Activated CD4-positive, alpha-beta T cell treated with anti-CD3 and anti-CD28 coated beads, Interleukin-2, amount 50 U/mL, for 48 hours (primary cell): ENCODE measurements at places on chromosomes 11 and 22.

DNA sequence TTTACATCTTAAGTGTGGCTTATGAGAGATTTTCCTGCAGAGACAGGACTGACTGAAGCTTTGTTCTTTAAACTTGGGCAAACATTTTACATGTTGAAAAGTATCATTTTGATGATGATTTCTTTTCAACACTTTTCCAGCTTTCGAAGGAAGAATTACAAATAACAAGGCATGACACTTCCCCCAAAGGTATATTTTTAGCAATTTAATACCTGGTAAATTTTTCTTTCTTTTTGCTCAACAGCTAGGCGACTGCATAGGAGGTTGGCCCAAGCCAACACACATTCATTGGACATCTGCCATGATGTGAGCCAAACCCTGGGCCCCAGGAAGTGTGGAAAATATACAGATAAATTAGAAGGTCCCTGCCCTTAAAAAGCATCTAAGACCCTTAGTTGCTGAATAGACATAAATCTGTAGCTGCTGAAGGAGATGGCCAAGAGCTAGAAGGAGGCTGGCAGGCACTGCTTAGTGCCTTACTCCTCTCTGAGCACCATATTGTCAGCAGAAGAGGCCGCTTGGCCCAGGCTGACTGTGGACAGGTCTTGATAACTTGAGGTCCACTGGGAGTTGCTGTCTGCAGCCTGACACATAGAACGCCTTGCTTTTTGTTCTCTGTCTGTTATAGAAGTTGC, 53.3 kb upstream of the CD44 start:
- no peak for DNase-seq

GRCh38 chr22:38758276-38758945, 2.6 kb upstream of the SUN2 start:
- peak; percentile 76 for DNase-seq

GRCh38 chr11:26227301-26227746, 104.6 kb upstream of the ANO3 start:
- DNase-seq = no peak

DNA sequence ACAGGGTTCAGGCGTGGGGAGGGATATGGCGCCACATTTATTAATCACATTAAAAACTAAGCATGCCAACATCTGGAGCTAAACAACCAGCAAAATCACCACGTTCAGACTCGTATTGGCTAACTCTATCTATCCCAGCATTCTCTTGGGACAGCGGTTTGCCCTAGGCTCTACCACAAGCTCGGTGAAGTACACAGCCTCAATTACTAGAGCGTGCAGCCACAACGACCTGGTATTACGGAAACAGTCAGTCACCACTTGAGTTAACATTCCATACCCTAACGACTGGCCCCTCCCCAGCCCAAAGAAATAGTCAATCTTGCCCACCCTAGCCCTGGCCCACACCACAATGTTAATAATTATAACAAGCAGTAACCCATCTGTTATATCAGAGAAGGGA, 32.1 kb downstream of the APOL5 start:
- no peak for DNase-seq

- DNase-seq = no peak
Observed at GRCh38 chr11:1785749-1786413, 22.2 kb upstream of the CTSD start.

DNA sequence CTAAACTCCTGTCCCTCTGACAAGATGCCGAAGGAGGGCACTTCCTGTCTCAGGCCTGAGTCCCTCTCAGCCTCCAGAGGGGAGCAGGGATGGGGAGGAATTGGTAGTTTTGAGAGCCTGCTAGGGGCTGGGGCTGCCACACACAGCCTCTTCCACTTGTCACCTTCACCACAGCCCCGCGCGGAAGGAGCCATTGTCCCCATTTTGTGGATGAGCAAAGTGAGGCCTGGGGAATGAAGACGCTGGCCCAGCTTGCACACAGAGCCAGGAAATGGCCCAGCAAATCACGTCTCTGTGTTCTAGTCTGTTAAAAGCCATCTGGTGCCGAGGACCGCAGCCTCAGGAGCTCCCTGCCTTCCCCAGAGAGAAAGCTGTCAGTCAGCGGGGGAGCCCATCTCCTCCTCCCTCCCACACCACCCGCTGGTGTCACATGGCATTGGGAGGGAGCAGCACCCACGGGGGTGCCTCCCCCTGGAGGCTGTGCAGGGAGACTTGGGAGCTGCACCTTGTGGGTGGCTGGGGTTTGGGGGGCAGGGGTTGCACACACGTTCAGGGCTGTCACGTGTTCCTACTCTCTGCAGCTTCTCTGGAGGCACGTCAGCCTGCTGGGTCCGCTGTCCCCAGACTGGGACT, 34.6 kb downstream of the RASD2 start:
- no peak for DNase-seq

DNA sequence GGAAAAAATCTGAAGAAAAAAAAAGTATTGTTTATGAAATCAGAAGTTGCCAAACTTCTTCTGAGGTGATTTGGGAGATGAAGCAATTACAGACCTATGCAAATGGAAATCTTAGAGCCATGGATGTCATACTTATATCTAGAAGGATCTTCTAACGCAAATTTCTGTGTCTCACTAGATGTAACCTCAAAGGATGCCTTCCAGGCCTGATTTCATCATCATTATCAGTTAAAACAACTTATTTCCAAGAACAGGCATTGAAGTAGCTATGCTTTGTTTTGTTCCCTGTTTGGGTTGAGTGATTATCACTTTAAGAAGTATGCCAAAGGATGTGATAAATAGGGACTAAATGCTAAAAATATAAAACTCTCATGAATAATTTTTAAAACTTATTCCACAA, 43.9 kb upstream of the ANGPTL5 start:
- no peak for DNase-seq

GRCh38 chr22:33051960-33052839, 6.0 kb downstream of the SYN3 start:
- no peak for DNase-seq

DNA sequence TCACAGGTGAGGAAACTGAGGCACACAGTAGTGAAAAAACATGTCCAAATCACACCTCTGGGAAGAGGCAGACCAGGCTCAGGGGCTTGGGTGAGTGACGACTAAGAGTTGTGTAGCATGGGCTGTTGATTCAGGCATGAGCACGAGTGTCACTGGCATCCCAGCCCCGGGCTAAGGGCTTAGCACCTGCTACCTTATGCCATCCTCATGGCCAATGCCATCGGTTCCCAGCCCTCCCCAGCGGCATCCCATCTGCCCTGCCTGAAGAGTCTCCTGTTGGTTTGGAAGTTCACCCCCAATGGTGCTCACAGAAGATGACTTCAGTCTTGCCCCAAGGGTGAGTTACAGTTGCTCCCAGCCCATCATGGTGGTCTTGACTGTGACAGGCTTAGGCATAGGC, 22.4 kb downstream of the MB start:
- DNase-seq = no peak

- DNase-seq = no peak
Observed at GRCh38 chr11:72305891-72306585, 62.1 kb upstream of the PHOX2A start.

DNA sequence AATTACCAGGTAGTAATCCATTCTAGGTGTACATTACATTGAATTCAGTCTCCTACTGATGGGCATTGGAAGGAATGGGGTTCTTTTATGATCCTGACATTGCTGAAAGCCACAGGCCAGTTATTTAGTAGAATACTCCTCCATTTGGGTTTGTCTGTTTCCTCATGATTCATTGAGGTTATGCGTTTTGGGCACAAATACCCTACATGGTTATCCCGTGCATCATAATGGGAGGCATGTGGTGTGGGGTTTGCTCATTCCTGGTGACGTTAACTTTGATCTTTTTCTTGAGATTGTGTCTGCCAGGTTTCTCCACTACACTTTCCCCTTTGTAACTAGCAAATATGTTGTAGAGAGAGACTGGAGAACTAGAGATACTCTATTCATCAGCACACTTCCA, 5.5 kb downstream of the FOLR3 start:
- DNase-seq = peak; percentile 45

DNA sequence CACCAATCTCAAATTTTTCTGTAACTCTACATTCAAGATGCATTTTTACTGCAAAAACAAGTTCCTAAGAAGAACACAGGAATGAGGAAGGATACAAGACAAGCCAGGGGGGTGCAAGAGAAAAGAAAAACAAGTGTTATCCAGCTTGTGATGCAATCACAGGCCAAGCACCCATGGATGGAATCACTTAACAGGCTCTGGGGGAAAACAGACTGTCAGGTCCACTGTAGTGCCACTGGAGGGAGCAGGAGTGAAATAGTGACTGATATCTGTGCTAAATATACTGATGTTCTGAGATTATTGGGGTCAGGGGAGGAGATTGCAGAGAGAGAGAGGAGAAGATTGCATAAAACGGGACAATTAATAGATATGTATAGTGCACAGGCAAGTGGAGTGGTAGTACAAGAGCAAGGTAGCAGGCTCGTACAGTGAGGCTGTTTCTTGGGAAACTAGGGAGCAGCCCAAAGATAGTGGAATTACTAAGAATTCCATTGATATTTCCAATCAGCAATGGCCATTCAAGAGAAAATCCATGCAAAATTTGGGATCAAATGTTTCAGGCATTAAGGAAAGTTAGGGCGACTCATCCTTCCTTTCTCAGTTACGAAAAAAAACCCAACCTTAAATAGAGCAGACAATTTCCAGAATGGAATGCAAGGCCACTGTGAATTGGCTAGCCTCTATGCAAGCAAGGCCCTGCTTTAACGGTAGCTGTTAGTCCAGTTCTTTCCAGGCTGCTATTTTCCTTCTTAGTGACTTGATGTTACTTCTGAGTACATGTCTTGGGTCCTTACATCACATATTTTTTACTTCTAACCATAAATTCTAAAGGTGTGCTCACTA, 52.2 kb upstream of the CEP126 start:
- no peak for DNase-seq

- DNase-seq = no peak
Observed at GRCh38 chr11:128765571-128766549, 72.0 kb downstream of the FLI1 start.

DNA sequence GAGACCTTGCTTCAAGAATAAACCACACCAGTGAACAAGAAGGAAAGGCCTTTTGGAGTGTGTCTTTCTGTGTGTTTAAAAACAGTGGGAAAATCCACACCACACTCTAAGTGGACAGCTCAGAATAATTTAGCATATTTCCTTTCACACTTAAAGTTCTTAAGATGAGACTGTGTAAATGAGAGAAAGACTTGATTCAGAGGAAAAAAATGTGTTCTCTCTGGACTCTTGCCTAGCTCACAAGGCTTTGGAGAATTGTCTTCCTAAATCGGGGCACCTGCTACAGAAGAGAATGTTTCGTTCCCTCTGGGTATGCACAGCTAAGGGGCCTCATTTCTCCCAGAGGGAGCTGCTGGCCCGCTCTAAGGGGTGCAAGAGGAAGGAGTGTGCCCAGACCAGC, 28.4 kb upstream of the CRTAM start:
- no peak for DNase-seq

- DNase-seq = no peak
Observed at GRCh38 chr22:40215266-40215665, 37.5 kb downstream of the TNRC6B start.

GRCh38 chr11:45817191-45817590, 12.2 kb downstream of the SLC35C1 start:
- DNase-seq = no peak

- DNase-seq = no peak
Observed at GRCh38 chr22:45602824-45603595, 68.6 kb upstream of the ATXN10 start.

DNA sequence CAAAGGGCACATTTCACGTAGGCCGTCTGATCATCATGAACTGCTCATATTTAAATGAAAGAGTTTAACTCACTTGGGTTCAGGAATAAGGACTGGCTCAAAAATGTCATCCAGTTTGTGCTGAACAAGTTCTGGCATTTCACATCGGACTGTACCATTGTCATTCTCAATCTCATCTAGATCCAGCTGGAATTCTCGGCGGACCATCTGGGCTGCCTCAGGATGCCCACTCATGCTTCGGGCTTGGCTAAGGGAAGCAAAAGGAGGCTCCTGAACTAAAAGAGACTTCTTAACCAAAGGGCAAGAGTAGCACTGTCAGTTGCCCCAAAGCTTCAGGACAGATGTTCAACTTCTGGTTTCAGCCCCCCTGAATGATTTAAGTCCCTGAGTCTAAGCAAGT, 40.2 kb downstream of the F2 start:
- DNase-seq = no peak

GRCh38 chr11:2383852-2384804, 7.0 kb downstream of the CD81 start:
- DNase-seq = peak; percentile 34

DNA sequence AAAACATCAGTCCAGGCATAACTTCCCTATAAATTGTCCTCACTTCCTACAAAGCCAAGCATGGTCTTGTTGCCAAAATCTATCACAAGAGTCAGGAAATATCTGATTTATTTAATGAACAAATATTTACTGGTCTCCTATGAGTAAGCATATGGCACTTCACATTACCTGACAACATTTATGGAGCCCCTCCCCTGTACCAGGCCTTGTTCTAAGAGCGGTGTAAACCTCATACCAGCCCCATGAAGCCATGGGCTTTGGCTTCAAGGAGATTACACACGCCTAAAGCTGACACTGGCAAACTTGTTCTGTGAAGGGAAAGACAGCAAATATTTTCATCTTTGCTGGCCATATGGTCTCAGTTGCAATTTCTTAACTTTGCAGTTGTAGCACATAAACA, 43.0 kb upstream of the EIF3D start:
- no peak for DNase-seq

DNA sequence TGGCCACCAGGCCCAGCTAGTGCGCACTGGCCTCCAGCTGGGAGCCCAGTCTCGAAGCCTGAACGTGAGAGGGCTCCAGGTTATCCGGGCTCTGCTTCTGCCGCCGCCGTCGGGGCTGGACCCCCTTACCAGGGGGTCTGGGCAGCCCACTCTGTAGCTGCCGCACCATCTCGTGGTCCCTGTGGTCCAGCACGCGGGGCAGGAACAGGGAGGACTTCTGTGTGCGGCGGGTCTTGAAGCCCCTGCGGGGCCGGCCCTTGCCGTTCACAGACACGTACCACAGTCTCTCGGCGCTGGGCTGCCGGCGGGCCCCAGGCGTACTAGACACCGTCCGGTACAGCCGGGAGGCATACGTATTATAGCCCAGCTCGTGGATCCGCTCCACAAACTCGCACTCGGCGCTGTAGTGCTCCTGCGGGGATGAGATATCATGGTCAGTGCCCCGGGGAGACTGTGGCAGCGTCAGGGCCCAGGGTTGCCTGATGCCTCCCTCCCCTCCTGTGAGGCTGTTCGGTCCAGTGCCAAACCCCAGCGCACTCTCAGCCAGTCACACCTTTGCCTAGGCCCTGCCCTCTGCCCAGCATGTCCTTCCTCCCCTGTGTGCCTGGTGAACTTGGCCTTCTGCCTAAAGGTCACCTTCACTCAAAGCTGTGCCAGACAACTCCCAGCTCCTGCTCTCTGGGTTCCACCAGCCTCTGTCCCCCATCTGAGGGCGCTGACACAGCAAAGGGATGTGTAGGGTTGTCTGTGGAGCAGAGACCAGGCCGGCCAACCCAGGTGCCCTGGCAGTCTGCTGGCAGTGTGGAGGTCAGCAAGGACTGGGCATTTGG, 8.7 kb downstream of the FGF3 start:
- DNase-seq = no peak

GRCh38 chr11:69295079-69295994, 1.4 kb downstream of the MYEOV start:
- no peak for DNase-seq

- no peak for DNase-seq
Observed at GRCh38 chr11:133660202-133660568, 127.9 kb upstream of the OPCML start.
